Stimulated activated CD4-positive, alpha-beta T cell treated with anti-CD3 and anti-CD28 coated beads, Interleukin-4, amount 100 ng/mL, for 24 hours (primary cell): ENCODE measurements at places on chromosomes 3 and 15.

GRCh38 chr3:146640955-146641867 lies 36.1 kb upstream of the PLSCR5 start:
- no peak for DNase-seq

DNA sequence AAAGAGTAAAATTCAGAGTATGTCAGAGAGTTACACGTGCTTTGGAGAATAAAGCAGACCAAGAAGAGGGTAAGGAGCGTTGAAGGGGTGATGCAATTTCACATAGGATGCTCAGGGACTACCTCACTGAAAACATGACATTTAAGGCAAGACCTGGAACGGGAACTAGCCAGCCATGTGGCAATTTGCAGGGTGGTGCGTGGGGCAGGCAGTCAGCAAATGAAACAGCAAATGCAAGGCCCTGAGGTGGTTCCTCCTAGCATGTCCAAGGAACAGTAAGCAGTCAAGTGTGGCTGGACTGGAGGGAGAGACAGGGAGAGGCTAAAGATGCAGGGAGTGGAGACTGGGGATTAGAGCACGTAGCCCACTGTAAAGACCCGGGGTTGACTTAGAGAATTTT lies 146.1 kb upstream of the LPP start:
- no peak for DNase-seq

- no peak for DNase-seq
Measured at GRCh38 chr15:41568350-41569017, 9.5 kb downstream of the TYRO3 start.

GRCh38 chr15:88448991-88449461 lies 18.2 kb downstream of the MRPL46 start:
- DNase-seq: no peak

- DNase-seq: no peak
Measured at GRCh38 chr3:140588558-140588957, 89.3 kb upstream of the TRIM42 start.

- DNase-seq: no peak
Measured at GRCh38 chr15:38168467-38169070, 84.1 kb upstream of the SPRED1 start.

DNA sequence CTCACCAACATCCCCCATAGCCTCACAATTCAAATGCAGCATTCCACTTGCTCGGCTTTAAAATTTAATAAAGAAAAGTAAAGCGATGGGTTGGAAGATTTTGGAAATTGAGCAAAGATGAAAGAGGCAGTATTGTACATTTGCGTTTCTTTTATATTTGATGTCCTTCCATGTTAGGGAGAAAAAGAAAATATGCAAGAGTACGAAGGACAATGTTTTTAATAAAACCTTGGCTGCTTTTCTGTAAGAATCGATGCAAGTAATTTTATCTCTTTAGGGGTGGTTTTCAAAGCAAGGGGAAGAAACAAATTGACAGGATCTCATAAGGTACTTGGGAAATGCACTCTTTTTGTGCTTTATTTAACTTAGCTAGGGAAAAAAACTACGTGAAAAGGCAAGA lies 61.8 kb upstream of the TSC22D2 start:
- no peak for DNase-seq

GRCh38 chr3:41000471-41000870 lies 198.8 kb upstream of the CTNNB1 start:
- no peak for DNase-seq
